ENCODE measurements at places on chromosomes 6 and 20. TPM values are rescaled to one million over a fixed set of nuclear protein-coding genes. Genes with fewer than 3 reads are reported as not detected.

DNA sequence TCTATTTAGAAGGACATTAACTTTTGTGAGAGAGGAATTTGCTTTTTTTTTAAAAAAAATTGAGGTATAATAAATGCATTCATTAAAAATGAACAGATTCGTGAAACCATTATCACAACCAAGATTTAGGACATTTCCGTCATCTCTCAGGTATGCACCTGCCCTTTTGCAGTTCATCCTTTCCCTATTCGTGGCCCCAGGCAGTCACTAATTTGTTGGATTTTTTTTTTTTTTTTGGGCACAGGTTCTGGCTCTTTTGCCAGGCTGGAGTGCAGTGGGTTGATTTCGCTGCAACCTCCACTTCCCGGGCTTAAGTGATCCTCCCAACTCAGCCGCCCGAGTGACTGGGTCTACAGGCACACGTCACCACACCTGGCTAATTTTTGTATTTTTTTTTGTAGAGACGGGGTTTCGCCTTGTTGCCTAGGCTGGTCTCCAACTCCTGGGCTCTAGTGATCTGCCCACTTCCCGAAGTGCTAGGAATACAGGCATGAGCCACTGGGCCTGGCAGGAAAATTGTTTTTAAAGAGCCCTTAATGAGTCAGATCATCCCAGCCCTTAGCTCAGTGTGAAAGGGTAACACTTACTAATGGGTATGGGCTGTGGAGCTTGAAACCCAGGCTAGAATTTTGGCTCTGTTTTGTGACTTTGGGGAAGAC lies 9.2 kb downstream of the PHF3 start:
- no peak for DNase-seq

The EGFL8 gene
- total RNA-seq = 14.3 TPM

The C6orf118 gene
- not detected for total RNA-seq

DNA sequence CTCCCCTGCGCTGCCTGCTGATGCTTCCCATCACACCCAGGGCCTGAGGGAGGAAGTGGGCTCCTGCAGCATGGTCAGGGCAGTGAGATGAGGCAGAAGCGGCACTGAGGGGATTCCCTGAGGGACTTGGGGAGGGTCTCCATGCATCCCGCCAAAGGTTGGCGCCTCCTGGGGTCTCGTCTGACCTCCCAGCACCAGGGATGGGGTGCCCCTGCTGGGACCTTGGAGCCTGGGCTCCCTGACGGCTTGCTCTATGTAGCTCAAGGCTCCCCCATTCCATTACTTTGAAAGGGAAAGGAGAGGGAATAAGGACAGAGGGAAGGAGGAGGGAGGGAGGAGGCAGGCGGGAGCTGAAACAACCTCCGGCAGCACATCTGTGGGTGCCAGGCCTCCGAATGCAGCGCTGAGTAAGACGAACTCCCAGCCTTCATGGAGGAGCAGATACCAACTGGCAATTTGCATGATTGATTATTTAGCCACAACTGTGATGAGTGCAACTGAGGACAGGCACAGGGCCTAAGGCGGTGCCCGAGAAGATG lies 259.3 kb downstream of the ERMARD start:
- DNase-seq = no peak

The SNHG17 gene
- 23.6 TPM for total RNA-seq

DNA sequence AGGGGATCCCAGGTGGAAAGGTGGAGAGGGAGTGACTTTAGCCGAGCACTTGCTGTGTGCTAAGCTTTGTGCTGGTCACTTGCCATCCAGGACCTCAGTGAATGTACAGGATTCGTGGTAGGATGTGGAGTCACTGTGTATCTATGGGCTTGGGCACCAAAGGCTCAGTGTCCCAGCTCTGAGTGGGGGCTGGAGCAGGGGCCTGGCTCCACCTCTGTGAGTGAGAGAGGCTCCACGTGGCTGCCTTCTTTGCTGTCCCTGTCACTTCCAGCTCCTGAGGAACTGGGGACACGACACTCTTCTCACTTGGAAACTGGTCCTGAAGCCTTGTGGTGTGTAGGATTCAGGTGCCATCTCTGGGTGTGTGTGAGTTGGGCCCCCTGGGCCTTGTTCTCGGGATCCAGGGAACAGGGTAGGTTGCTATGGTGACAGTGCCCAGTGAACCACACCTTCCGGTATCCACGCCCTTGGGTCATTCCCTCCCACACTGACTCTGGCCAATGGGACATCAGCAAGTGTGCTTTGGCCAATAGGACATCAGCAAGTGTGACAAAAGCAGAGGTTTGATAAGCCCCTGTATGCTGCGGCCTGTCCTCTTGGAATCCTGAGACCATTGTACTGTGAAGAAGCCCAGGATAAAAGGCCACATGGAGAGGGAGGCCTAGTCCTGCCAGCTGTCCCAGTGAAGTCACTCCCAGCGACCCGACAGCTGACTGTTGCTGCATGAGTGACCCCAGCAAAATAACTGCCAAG lies 87.7 kb downstream of the CDH22 start:
- DNase-seq = no peak

- DNase-seq = no peak
These were observed 88.7 kb downstream of the ARHGAP18 start for GRCh38 chr6:129621252-129621651.

The SCRT2 gene
- total RNA-seq = not detected

DNA sequence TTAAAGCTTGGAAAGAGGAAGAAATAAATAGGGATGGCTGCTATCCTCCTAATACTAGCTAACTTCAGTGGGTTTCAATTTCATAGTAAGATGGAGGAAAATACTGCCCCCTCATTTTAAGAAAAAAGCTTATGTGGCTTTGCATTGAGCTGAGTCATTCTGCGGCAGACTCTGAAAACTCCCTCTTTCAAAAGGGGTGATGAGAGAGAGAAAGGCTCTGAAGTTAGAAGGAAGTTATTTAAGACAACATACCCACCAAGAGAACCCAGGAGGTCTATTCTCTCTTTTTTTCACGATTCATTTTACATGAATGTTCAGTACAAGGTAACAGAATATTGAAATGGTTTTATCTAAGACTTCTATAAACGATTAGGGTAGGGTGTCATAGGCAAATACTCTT lies 4.5 kb downstream of the PRDM13 start:
- DNase-seq = no peak

The SAPCD1 gene
- total RNA-seq = 2.4 TPM

GRCh38 chr6:168373389-168373788 lies 53.8 kb upstream of the DACT2 start:
- DNase-seq = peak; percentile 51

- no peak for DNase-seq
These were observed 117.6 kb upstream of the CCN2 start for GRCh38 chr6:132068766-132069165.

GRCh38 chr6:73579851-73580246 lies 59.0 kb upstream of the EEF1A1 start:
- DNase-seq = no peak

The EMILIN3 gene
- 0.46 TPM for total RNA-seq

- DNase-seq = no peak
These were observed 25.8 kb downstream of the SMLR1 start for GRCh38 chr6:130852844-130853554.
